Effector CD8-positive, alpha-beta T cell (primary cell): ENCODE measurements at places on chromosomes 3 and 15.
A peak's percentile ranks its signal among the peaks of the same experiment; 100 is the strongest.

- DNase-seq: no peak
Measured at GRCh38 chr15:65927545-65927944, 58.3 kb downstream of the RAB11A start.

DNA sequence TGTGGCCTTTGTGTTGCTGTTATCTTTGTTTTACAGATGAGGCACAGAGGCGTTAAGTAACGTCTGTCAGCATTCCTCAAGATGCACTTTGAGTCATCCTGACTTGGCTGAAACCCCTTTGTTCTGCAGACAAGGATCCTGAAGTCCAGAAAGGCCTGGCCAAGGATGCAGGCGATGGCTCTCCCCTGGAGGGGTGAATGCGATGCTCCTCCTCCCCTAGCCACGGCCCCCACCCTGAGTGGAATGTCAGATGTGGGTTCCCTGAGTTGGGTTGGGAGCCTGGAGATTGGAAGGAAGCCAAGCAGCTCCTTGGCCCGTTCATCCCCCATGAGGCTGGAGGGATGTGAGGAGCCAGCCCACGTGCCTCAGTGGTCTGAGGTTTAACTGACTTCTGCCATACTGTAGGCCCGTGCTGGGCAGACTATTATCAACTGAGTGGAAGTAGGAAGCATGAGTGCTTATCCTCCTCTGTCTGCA lies 43.3 kb downstream of the POMGNT2 start:
- no peak for DNase-seq

DNA sequence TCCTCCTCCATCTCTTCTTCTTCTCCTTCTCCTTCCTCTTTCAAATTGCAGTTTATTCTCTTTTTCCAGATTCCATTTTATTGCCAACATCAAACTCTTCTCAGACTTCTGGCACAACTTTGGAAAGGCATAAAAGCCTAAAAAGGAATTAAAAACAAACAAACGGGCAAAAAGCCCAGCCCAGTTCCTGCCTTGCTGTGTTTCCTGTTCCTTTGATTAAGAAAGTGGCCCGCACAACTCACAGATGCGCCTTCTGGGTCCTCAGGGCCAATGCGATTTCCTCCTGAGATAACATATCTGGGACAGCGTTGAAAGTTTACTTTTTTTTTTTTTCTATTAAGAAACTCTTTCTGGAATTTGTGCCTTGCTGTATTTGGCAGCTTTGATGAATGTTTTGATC lies 158.7 kb upstream of the UBE3A start:
- DNase-seq: no peak

DNA sequence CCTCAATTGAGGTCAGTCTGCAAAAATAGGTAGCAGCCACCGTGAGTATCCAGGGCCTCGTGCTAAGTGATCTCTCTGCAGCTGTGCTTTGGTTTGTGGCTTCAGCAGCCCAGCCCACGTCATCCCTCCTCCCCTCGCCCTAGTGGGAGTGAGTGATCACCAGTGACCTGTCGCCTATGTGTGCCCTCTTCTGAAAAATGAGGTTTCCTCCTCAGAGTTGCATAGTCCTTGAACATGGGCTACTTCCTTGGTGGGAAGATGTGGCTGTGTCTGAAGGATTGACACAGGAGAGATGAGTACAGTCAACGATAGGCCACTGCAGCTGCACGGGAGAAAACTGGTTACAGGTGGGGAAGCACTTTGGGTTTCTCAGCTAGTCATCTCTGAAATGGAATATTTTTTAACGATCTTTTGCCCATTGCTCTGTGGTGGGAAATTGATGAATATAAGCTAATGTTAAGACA lies 144.8 kb upstream of the BHLHE40 start:
- DNase-seq: peak; percentile 3

DNA sequence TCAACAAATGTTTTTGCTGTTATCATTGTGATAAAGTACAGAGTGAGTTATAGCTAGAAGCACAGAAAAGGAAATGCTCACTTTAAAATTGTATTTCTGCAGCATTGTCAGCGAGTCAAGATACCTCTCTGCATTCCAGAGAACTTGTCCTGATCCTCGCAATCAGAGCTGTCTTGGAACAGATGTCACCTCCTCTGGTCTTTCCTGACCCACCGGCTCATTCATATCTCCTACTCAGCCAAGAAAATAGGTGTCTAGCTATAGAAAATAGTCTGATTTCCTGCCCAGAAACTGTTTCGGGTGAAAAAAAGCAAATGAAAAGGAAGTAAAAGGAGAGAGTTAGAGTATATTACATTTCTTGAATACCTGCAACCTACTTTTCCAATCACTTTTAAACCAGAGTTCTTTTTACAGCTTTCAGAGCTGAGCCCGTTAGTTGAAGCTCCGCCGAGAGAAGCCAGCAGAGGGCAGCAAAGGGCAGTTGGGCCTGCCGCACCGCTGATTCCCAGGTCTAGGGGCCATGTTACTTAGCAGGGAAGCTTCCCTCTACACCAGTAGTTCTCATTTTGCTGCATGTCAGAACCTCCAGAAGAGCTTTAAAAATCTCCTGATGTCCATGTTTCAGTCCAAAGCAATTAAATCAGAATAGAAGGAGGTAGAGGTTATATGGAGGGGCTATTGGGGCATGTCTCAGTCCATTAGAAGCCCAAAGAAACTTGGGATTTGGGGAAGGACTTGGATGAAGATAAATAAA lies 185.7 kb upstream of the THRB start:
- no peak for DNase-seq

DNA sequence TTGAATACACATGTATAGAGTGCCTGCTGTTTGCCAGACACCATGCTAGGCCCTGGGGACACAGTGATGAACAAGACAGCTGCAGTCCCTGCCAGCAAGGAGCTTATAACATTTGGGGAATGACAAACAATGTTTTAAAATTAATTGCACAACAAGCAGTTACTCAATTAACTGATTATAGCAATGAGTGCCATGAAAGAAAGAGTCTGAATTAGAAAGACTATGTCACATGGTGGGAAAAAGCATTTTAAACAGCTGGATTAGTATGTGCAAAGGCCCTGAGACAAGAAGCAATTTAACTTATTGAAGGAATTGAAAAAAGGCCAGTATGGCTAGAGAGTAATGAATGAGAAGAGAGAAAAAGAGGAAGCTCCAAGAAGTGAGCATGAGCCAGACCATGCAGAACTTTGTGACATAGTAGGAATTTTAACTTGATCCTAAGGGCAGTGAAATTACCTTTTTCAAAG lies 64.5 kb upstream of the PLXNA1 start:
- DNase-seq: no peak

DNA sequence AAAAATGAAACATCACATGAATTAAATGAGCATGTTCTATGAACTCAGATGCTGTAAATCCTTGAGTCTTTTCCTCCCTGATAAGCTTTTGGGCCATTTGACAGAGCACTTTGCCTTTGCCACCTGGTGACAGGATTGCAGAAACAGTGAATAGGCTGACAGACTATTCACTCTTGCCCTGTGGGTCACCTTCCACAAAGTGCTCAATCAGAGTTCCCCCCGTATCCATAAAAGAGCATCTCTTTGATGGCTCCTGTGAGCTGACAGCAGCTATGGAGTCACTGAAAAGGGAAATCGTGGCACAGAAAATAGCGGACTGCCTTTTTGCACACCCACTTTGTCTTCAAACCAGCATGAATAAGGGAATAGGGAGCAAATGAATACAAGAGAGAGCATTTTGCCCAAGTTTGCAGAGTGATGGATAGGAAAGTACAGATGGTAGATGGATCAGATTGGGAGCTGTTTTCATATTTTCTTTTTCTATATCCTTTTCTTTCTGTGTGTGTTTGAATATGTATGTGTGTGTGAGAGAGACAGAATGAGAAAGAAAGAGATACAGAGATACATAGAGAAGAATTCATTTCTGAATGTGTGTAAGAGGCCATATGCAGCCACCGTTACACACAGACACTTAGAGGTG lies 37.8 kb upstream of the GOLM2 start:
- DNase-seq: no peak

DNA sequence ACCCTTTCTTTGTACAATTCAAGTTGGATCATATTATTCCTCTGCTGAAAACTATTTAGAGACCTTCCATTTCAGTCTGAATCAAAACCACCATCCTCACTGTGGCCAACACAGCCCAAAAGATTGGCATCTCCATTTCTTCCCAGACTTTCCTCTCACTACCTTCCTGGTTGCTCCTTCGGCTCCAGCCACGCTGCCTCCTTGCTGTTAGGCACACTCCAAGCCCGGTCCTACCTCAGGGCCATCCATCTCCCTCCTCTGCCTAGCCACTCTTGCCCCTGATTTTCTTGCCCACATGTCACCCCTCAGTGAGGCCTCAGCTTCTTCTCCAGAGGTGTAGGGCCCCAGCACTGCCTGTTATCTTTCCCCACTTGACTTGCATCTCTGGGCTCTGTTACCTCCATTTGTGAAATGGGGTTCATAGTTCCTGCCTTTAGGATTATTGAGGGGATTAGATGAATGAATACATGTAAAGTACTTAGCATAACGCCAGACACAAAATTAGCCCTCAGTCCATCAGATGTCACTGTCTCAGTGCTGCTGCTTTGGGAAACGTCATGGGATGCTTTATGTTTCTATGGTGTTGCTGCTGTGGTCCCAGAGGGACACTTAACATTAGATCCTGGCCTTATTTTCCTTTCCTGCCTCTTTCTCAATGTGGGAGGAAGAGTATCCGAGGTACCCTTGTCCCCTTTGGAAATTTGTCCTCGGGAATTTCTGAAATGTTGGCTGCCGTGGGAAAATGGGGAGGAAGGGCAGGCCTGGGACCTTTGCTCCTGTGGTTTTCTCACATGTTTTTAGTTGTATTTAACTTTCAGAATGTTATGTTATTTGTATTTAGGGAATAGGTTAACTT lies 31.3 kb downstream of the SNRK start:
- DNase-seq: no peak

- DNase-seq: no peak
Measured at GRCh38 chr3:57059411-57059810, 1.1 kb upstream of the SPATA12 start.

- DNase-seq: no peak
Measured at GRCh38 chr3:10006048-10006761, 19.6 kb upstream of the EMC3 start.

- DNase-seq: no peak
Measured at GRCh38 chr15:33649217-33649933, 318.9 kb upstream of the CHRM5 start.
